ENCODE measurements at places on chromosomes 1 and 21.

- DNase-seq: no peak
Observed at GRCh38 chr1:9840176-9840575, 16.4 kb upstream of the CLSTN1 start.

DNA sequence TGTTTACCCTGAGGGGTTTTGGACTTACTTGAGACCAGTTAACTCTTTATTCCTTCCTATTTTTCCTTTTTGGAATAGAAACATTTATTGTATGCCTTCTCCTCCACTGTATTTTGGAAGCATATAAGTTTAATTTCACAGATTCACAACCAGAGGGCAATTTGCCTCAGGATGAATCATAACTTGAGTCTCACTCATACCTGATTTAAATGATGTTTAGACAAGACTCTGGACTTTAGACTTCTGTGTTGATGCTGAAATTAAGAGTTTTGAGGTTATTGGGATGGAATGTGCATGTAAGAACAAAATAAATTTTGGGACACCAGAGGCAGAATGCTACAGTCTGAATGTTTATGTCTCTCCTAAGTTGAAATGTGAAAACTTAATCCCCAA, 7.1 kb upstream of the ADAM30 start:
- DNase-seq: no peak

GRCh38 chr21:25281134-25281533, 326.1 kb downstream of the MRPL39 start:
- no peak for DNase-seq

GRCh38 chr1:175376194-175376593, 183.6 kb upstream of the KIAA0040 start:
- DNase-seq: peak; percentile 69

- DNase-seq: no peak
Observed at GRCh38 chr1:50930965-50931737, 28.9 kb downstream of the FAF1 start.

GRCh38 chr1:207217778-207218511, 103.5 kb upstream of the CD55 start:
- no peak for DNase-seq

DNA sequence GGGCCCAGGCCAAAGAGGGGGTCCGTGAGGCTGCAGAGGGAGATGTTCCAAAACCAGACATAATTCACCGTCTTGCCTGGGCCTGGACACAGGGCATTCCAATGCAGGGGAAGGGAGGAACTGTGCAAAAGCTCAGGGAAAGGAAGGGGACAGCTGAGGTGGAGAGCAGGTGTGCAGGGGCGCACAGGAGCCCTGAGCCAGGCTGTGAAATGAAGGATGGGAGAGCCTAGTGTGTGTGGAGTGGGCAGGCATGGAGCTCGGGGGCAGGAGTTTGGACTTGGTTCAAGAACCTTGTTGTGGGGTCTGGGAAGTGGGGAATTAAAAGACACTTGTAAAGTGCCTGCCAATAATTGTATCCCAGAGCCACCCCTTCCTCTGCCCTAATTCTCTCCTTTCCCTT, 2.3 kb downstream of the TNNI1 start:
- no peak for DNase-seq

GRCh38 chr21:45331531-45332147, 43.9 kb upstream of the POFUT2 start:
- no peak for DNase-seq
